Activated CD4-positive, alpha-beta T cell treated with anti-CD3 and anti-CD28 coated beads, Interleukin-2, amount 50 U/mL, for 48 hours (primary cell): ENCODE measurements at places on chromosomes 7 and 10.

GRCh38 chr7:29116361-29117200, 29.8 kb downstream of the CPVL start:
- no peak for DNase-seq

GRCh38 chr7:149753375-149754233, 19.8 kb downstream of the ZNF467 start:
- no peak for DNase-seq

GRCh38 chr7:98217623-98218582, 6.7 kb downstream of the BHLHA15 start:
- DNase-seq = no peak

DNA sequence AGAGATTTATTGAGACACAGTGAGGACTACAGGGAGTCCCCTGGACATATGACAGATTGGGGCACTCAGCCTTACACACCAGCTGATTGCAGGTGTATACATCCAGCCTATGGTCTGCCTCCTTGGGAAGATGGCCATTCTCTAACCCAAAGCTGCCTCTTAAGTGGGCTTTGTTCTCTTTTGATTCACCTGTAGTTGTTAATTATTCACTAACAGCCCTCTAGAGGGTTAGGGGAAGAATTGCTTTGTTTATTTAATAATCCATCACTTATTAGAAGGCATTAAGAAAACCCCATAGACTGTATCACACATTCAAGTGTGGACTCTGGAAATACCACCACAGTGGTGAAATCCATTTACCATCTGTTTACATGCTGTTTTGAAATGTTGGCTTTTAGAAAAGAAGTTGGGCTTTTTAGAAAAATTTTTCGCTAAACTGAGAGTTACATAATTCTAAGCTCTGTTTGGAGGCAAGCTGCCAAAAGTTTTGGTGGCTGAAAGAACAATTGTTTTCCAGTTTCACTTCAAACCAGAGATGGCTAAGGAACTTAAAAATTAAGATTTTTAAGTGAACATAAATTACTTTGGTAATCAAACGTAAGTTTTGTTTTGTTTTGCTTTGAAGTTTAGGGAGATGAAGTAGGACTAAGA, 379.1 kb downstream of the ADRA2A start:
- DNase-seq = no peak

DNA sequence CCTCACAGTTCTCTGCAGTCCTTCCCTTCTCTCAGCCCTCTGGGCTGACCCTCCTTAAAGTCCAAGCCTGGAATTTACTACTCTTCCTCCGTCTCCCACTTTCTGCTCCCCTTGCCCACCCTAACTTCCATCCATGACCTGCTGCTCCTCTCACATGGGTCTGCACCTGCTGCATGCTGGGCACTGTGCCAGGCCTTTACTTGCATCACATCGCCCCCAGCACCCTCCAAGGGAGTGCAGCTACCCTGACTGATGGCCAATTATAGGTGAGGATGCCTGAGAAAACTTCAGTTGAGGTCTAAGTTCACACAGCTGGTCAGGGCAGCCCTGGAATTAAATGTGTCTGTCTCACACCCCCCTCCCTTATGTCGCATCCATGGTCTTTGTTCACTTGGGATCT, 53.6 kb upstream of the ZPBP start:
- DNase-seq = no peak

GRCh38 chr7:76338298-76339084, 20.3 kb downstream of the YWHAG start:
- no peak for DNase-seq

GRCh38 chr10:27784272-27784671, 38.7 kb upstream of the MKX start:
- DNase-seq = no peak

- DNase-seq = no peak
Observed at GRCh38 chr7:1418505-1419309, 40.6 kb downstream of the MICALL2 start.

- no peak for DNase-seq
Observed at GRCh38 chr10:44619975-44620374, 235.1 kb upstream of the CXCL12 start.

DNA sequence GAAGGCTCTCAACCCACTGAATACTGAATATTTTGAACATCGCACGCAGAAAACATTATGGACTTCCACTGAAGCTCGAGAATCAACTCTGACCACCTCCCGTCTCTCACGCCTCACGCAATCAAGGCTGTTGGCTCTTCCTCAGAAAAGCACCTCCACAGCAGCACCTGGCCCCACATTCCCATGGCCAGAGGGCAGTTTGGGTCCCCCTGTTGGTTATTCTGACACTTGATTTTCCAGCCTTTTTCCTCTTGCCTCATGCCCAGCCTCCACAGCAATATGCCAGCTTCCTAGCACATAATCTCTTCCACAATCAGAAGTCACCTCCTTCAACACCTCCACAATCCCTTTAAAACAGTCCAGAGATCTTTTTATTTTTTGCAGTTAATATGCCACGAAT, 55.9 kb downstream of the SVOPL start:
- no peak for DNase-seq

- no peak for DNase-seq
Observed at GRCh38 chr10:20984662-20985061, 87.6 kb upstream of the NEBL start.
